ENCODE measurements at places on chromosomes 1 and 21. TPM values are rescaled to one million over a fixed set of nuclear protein-coding genes. Genes with fewer than 3 reads are reported as not detected.

Gene LDLRAD2
- total RNA-seq: 0.88 TPM

Gene C1orf141
- not detected for total RNA-seq

Gene AJAP1
- 8.6 TPM for total RNA-seq

Gene RHOU
- total RNA-seq: 4.2 TPM

Gene DEPDC1
- 23.1 TPM for total RNA-seq

Gene CACNA1E
- total RNA-seq: 0.46 TPM

Gene ETNK2
- total RNA-seq: 18.6 TPM

Gene BNIPL
- total RNA-seq: 1.2 TPM

Gene KIF26B
- total RNA-seq: 0.20 TPM

Gene KRTAP19-1
- not detected for total RNA-seq

Gene FALEC
- not detected for total RNA-seq

Gene C1orf232
- not detected for total RNA-seq

Gene USP48
- 86.2 TPM for total RNA-seq

Gene TBX19
- total RNA-seq: 0.48 TPM

Gene RIPPLY3
- total RNA-seq: 1.7 TPM

Gene SH3BGR
- 4.3 TPM for total RNA-seq

Gene AMY1B
- total RNA-seq: not detected

Gene GJB5
- 0.22 TPM for total RNA-seq

Gene TRIM67
- not detected for total RNA-seq

Gene IGSF21
- 5.2 TPM for total RNA-seq

Gene SLC2A5
- total RNA-seq: not detected

Gene CFAP141
- not detected for total RNA-seq

Gene SPRR2E
- total RNA-seq: not detected

Gene MROH9
- not detected for total RNA-seq

Gene OPTC
- 1.1 TPM for total RNA-seq

Gene S100A3
- not detected for total RNA-seq

Gene IGSF9
- total RNA-seq: 11.3 TPM

Gene AQP10
- not detected for total RNA-seq

Gene AMY1C
- not detected for total RNA-seq

Gene DCST1
- not detected for total RNA-seq

Gene ZNF648
- 1.4 TPM for total RNA-seq

Gene RNASEL
- 0.63 TPM for total RNA-seq

Gene ADGRL2
- 119 TPM for total RNA-seq

Gene ETV3L
- total RNA-seq: 0.96 TPM

Gene HAO2
- total RNA-seq: 0.61 TPM

Gene IQCC
- total RNA-seq: 5.1 TPM

Gene NECAP2
- total RNA-seq: 33.2 TPM

Gene HIVEP3
- total RNA-seq: 1.2 TPM

Gene NCF2
- not detected for total RNA-seq

Gene GIPC2
- total RNA-seq: 0.90 TPM

Gene SPATA1
- total RNA-seq: 0.61 TPM

Gene MSH4
- 0.63 TPM for total RNA-seq

Gene NBPF10
- 0.50 TPM for total RNA-seq

Gene NFASC
- 5.0 TPM for total RNA-seq

Gene NUP210L
- total RNA-seq: not detected

Gene IVL
- not detected for total RNA-seq

Gene OR2L2
- total RNA-seq: 0.11 TPM

Gene PODN
- 0.17 TPM for total RNA-seq

Gene TBX15
- total RNA-seq: not detected

Gene DAP3
- 113 TPM for total RNA-seq

Gene SERPINC1
- total RNA-seq: not detected

Gene CYP4A22
- not detected for total RNA-seq

Gene SERTAD4
- 3.9 TPM for total RNA-seq

Gene ALX3
- total RNA-seq: not detected

Gene AIRE
- total RNA-seq: 0.17 TPM

Gene RXRG
- not detected for total RNA-seq

Gene WNT2B
- 0.66 TPM for total RNA-seq

Gene PLA2G2F
- not detected for total RNA-seq

Gene HSD3B2
- not detected for total RNA-seq
